Immature natural killer cell (primary cell): ENCODE measurements at places on chromosomes 4 and X.

DNA sequence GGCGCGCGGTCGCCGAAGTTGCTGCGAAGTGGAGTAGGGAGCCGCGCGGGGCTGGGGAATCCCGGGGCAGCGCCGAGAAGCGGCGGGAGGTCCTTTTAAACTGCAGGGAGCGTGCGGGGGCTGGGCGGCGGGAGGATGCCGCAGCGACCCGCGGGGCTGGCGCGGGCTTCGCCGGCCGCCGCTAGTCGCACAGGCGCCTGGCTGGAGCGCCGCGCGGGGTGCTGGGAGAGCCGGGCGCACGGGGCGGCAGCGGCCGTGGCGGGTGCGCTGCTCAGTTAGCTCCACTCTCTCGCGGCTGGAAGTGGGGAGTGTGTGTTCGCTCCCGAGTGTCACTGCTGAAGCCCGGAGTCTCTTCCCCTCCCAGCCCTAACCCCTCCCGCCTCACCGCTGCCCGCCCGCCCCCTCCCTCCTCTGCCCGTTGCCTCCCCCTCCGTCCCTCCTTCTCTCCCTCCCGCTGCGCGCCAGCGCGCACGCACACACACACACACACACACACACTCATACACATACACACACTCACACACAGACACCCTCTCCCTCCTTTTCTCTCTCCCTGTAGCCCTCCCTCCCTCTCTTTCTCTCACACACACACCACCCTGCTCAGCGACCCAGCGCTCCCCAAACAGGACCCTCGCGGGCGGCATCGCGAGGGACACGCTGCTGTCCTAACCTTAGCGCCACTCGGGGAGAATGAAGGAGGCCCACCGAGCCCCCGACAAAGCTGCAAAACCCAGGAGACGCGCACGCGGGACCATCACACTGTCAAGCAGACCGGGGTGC lies at the start of gene NDNF:
TSS of gene NDNF (minus strand) at position 312 of the 780 bp plus-strand sequence. CDS start 26,698 bp downstream, outside the sequence.
- peaks cover 38% of the 10 kb centered on the region for H3K4me1 ChIP-seq
- no peak within 1 kb of the TSS for H3K27ac ChIP-seq
- H3K27me3 ChIP-seq, result peaks cover 9% of the 10 kb centered on the region
- peak; percentile 21 for DNase-seq

DNA sequence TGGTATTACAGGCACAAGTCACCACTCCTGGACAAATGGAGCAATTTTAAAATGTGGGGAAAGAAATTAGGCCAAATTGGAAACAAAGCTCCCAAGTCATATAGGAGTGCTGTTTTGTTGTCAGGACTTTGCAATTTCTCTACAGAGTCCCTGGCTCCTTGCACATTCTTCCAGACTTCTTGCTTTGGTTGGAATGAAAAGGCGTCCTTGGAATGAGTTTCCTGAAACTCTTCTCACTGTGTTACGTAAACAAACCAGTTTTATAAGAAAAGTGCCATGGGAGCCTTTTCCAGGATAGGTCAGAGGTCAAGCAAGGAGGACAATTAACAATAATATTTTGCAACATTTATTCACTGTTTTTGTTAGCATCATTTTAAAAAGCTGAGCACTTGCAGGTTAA lies 32.4 kb upstream of the KIT start:
- peaks cover 3% of the 10 kb centered on the region for H3K27me3 ChIP-seq
- no peaks in the 10 kb centered on the region for H3K4me1 ChIP-seq
- no peak overlapping the region for H3K4me3 ChIP-seq
- H3K27ac ChIP-seq, result no peak overlapping the region
- no peak for DNase-seq

DNA sequence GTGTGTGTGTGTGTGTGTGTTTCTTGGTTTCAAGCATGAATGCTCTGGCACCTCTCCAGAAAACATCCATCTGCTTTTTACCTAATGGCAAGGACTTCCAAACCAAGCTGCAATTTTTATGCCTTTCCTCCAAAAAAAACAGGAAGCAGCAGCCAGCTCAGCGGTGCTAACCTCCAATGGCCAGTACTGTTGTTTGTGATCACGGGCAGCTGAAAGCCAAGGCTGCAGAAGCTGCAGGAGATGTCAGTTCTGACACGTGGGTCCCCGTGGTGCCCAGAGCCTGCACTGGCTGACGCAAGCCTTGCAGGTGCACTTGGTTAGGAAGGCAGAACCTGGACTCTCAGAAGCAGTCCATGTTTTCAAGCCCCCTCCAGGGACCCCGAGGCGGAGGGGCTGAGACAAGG lies 313.6 kb upstream of the DDX53 start:
- H3K4me1 ChIP-seq, result no peaks in the 10 kb centered on the region
- DNase-seq, result no peak
- no peaks in the 10 kb centered on the region for H3K27me3 ChIP-seq
- H3K27ac ChIP-seq, result no peak overlapping the region
- no peaks in the 10 kb centered on the region for H3K36me3 ChIP-seq

- H3K27ac ChIP-seq, result peak overlapping the region; percentile 92
- peaks cover 85% of the 10 kb centered on the region for H3K4me1 ChIP-seq
- peaks cover 4% of the 10 kb centered on the region for H3K36me3 ChIP-seq
- peak overlapping the region; percentile 65 for H3K4me3 ChIP-seq
- H3K27me3 ChIP-seq, result no peaks in the 10 kb centered on the region
- DNase-seq, result peak; percentile 72
Observed at GRCh38 chrX:63746278-63746677, 38.7 kb downstream of the ARHGEF9 start.

GRCh38 chr4:54992266-54992665 lies 133.1 kb downstream of the KDR start:
- no peak for DNase-seq
- no peaks in the 10 kb centered on the region for H3K4me1 ChIP-seq
- H3K27me3 ChIP-seq, result peaks cover 4% of the 10 kb centered on the region
- H3K36me3 ChIP-seq, result no peaks in the 10 kb centered on the region

- no peaks in the 10 kb centered on the region for H3K4me1 ChIP-seq
- DNase-seq, result no peak
- H3K27me3 ChIP-seq, result peaks cover 4% of the 10 kb centered on the region
- H3K4me3 ChIP-seq, result no peak overlapping the region
Observed at GRCh38 chrX:130896026-130896425, 7.0 kb downstream of the ENOX2 start.

DNA sequence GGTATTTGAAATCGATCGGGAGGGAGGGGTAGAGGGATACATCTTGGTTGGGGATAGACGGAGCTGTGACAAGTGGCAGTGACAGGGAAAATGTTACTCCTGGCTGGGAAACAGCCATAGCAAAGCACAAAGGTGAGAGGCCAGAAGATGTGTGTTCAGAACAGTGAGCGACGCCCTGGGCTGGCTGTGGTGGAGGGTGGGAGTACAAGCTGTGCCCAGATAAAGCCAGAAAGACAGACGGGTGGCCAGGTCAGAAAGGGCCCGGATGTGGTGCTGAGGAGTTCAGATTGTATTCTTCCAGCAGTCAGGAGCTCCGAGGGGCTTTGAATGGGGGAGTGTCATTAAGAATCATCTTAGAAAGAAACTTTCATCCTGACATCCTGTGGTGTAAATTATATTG lies 27.9 kb downstream of the CCDC149 start:
- DNase-seq, result no peak
- H3K4me1 ChIP-seq, result no peaks in the 10 kb centered on the region
- H3K27me3 ChIP-seq, result peaks cover 2% of the 10 kb centered on the region
- H3K36me3 ChIP-seq, result no peaks in the 10 kb centered on the region

GRCh38 chrX:129427267-129427666 lies 96.0 kb downstream of the SMARCA1 start:
- DNase-seq, result no peak
- no peak overlapping the region for H3K4me3 ChIP-seq
- peaks cover 10% of the 10 kb centered on the region for H3K27me3 ChIP-seq
- no peaks in the 10 kb centered on the region for H3K4me1 ChIP-seq
- H3K27ac ChIP-seq, result no peak overlapping the region

DNA sequence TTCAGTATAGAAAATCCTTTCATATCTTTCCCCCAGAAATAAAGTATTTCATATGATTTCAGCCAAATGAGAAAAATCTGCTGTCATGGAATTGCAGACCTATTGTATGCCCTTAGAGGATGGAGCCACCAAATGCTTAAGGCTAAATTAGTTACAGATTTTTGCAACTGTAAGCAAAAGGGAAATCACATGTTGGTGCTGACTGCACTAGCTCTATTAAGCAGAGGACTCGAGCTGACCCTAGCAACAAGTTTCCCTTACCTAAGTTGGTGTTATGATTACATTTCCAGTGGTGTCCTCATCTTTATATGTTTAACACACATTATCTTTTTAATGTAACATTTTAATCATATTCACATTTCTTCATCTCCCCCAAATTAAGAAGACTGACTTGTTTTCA lies 58.3 kb upstream of the DOCK11 start:
- H3K27me3 ChIP-seq, result no peaks in the 10 kb centered on the region
- DNase-seq, result no peak
- peaks cover 4% of the 10 kb centered on the region for H3K36me3 ChIP-seq
- H3K4me3 ChIP-seq, result no peak overlapping the region

- H3K36me3 ChIP-seq, result no peaks in the 10 kb centered on the region
- H3K27me3 ChIP-seq, result no peaks in the 10 kb centered on the region
- H3K27ac ChIP-seq, result no peak overlapping the region
- no peak overlapping the region for H3K4me3 ChIP-seq
- no peak for DNase-seq
- H3K4me1 ChIP-seq, result no peaks in the 10 kb centered on the region
Observed at GRCh38 chrX:38293741-38294140, 33.6 kb downstream of the RPGR start.

GRCh38 chr4:101981756-101982155 lies 191.2 kb downstream of the BANK1 start:
- no peak overlapping the region for H3K4me3 ChIP-seq
- no peak for DNase-seq
- H3K4me1 ChIP-seq, result no peaks in the 10 kb centered on the region
- H3K36me3 ChIP-seq, result no peaks in the 10 kb centered on the region
- H3K27ac ChIP-seq, result no peak overlapping the region
- no peaks in the 10 kb centered on the region for H3K27me3 ChIP-seq

DNA sequence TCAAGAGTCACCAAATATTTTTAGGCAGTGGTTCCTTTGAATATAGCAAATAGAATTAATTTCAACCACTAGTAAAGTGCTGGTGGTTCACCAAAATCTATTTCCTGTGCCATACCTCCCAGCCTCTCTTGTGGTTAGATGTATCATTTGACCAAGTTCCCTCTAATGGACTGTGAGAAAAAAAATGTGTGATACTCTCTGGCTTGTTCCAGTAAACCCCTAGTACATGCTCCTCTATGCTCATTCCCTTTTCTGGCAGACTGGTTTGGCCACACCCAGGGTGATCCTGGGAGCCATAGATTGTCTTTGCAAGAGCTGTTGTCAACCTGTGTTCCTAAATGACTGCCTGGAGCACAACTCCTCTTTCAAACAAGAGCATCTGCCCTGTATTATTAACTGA lies 109.5 kb downstream of the FRAS1 start:
- no peak overlapping the region for H3K27ac ChIP-seq
- DNase-seq, result peak; percentile 58
- H3K4me3 ChIP-seq, result peak overlapping the region; percentile 76
- peaks cover 32% of the 10 kb centered on the region for H3K4me1 ChIP-seq
- peaks cover 8% of the 10 kb centered on the region for H3K27me3 ChIP-seq
- H3K36me3 ChIP-seq, result no peaks in the 10 kb centered on the region

GRCh38 chr4:170729236-170729635 lies 639.5 kb upstream of the AADAT start:
- H3K4me1 ChIP-seq, result no peaks in the 10 kb centered on the region
- H3K27me3 ChIP-seq, result no peaks in the 10 kb centered on the region

- H3K27me3 ChIP-seq, result peaks cover 3% of the 10 kb centered on the region
- H3K36me3 ChIP-seq, result no peaks in the 10 kb centered on the region
- no peak for DNase-seq
- no peak overlapping the region for H3K27ac ChIP-seq
- no peak overlapping the region for H3K4me3 ChIP-seq
- no peaks in the 10 kb centered on the region for H3K4me1 ChIP-seq
Observed at GRCh38 chrX:131305926-131306325, 16.8 kb upstream of the IGSF1 start.

DNA sequence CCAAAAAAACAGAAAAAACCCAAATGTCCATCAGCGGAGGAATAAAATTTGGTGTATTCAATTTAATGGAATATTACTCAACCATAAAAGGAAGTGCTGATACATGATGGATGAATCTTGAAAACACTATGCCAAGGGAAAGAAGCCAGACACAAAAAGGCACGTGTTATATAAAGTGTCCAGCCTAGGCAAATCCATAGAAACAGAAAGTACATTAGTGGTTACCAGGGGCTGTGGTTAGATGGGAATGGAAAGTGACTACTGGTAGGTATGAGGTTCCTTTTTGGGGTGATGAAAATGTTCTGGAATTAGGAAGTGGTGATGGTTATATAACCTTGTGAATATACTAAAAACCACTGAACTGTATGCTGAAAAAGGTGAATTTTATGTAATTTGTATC lies 3.5 kb upstream of the CDKL2 start:
- peaks cover 11% of the 10 kb centered on the region for H3K4me1 ChIP-seq
- no peak overlapping the region for H3K4me3 ChIP-seq
- no peak for DNase-seq
- peaks cover 14% of the 10 kb centered on the region for H3K27me3 ChIP-seq
